LNCaP clone FGC (cell line): ENCODE measurements at places on chromosomes 16 and 17.

DNA sequence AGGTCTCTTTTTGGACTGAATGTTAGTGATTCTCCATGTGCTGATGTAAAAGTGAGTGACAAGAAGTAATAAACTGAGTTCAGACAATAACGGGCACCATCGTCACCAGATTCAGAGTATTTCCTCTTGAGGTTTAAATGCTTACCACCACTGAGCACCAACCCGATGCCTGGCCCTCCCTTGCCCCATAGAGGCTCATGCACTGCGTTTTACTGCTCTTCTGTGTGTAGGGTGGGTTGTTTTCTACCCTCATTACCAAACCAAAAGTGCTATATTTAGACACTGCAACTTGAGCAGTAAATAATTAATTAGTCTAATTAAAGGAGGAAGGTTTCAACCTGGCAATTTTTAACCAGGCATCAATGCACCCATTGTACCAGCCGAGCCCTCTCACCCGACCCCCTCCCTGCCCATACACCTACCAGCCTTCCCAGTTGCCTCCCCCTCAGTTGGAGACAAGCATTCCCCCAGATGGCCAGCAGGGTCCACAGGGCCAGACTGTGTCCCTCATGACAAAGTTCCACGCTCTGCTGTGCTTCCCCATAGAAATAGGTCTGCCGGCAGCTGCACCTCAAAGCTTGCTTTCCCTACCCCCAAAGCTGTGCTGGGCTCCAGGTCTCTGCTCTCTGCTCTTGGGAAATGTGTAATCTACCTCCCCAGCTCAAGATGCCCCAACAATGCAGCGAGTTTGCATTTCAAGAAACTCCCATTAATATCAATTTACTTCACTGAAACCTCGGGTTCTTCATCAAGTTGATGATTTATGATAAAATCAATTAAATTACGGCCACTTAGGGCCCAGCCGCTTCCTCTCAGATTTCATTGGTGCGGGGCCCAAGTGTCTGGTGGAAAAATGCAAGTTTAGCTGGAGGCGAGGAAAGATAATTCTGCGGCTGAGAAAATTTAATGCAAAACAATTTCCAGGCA lies 16.0 kb downstream of the HOXB4 start:
- DNase-seq, result no peak

DNA sequence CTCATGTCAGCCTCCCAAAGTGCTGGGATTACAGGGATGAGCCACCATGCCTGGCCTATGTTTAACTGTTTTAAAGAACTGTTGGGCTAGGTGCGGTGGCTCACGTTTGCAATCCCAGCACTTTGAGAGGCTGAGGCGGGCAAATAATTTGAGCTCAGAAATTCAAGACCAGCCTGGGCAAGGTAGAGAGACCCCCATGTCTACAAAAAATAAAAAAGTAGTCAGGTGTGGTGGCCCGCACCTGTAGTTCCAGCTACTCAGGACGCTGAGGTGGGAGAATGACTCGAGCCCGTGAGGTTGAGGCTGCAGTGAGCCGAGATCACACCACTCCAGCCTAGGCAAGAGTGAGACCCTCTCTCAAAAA lies 1.9 kb upstream of the ITGAL start:
- DNase-seq, result no peak

- no peak for DNase-seq
Measured at GRCh38 chr16:29858974-29859373, 4.1 kb downstream of the CDIPT start.

- DNase-seq, result no peak
Measured at GRCh38 chr16:49574826-49575225, 201.2 kb downstream of the C16orf78 start.

DNA sequence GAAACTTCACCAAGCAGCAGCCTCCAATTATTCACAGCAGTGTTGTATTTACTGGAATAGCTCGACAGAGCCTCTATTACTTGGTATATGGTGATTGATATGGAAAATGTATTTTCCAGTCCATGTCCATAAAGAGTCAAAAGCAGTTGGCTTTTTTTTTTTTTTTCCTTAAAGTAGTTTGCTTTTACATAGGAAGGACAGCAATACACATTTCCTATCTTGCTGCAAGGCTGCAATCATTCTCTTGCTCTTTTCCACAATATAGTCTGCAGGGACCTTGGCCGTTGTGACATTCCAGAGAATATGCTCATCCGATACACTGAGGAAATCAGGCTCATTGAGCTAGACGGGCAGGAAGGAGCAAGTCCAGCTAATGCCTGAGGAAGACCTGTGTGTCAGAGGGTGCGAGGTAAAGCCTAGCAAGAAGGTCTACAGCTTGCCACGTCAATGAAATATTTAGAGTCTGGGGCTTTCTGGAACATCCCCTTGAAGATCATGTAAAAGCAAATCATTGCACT lies 131.1 kb downstream of the ENGASE start:
- DNase-seq, result no peak

DNA sequence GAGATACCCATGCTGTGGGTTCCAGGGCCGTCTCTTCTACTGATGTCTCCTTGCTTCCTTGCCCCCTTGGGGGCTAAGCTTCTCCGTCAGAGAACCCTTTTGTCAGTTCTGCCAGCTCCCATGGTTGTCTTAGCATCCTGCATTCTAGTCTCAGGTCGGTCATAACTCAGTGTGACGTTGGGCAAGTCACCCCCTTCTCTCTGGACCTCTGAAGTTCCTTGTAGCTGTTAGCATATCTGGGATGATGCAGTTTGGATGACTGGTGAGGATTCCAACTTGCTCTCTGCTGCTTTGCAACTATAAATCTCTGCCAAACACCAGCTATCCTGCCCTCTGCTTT lies 8.9 kb upstream of the MYL4 start:
- DNase-seq, result no peak

DNA sequence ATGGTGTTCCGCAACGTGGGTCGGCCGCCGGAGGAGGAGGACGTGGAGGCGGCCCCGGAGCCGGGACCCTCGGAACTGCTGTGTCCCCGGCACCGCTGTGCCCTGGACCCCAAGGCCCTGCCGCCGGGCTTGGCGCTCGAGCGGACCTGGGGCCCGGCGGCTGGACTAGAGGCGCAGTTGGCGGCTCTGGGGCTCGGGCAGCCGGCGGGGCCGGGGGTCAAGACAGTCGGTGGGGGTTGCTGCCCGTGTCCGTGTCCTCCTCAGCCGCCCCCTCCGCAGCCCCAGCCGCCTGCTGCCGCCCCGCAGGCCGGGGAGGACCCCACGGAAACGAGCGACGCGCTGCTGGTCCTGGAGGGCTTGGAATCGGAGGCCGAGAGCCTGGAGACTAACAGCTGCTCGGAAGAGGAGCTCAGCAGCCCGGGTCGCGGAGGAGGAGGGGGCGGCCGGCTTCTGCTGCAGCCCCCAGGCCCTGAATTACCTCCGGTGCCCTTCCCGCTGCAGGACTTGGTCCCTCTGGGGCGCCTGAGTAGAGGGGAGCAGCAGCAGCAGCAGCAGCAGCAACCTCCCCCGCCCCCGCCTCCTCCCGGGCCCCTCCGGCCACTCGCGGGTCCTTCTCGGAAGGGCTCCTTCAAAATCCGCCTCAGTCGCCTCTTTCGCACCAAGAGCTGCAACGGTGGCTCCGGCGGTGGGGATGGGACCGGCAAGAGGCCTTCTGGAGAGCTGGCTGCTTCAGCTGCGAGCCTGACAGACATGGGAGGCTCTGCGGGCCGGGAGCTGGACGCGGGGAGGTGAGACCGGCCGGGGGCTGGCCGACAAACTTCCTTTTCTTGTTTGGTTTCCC lies 821 bp downstream of the SOCS7 start:
- DNase-seq, result no peak

DNA sequence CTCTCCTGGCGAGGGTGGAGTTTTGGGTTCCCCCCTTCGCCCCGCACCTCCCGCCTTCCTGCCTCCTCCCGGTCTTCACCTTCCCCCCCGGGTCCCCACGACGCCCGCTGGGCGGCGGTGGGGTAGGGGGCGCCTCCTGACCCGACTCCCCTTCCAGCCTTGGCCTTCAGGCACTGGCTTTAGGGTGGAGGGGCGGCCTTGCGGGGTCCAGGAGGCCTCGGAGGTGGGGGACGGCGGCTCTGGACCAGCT lies 2.4 kb downstream of the SLC16A3 start:
- no peak for DNase-seq

- no peak for DNase-seq
Measured at GRCh38 chr16:86317813-86318650, 192.3 kb upstream of the FOXF1 start.

- DNase-seq, result no peak
Measured at GRCh38 chr16:88084881-88085280, 133.6 kb downstream of the BANP start.

DNA sequence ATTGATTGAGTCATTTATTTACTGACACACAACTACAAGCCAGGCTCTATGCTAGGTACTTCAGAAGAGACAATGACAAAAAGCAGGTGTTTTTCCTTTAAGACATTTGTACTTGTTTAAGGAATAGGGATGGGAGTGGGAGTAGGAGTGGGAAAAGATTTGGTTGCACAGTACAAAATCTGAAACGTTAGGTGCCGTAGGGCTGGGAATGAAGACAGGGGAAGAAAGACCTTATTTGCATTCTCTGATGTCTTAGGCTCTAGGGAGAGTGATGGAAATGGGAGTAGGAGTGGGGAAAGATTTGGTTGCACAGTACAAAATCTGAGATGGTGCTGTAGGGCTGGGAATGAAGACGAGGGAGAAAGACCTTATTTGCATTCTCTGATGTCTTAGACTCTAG lies 28.7 kb upstream of the OR4D1 start:
- DNase-seq, result no peak

GRCh38 chr17:49496183-49496866 lies 1.2 kb downstream of the NGFR start:
- no peak for DNase-seq

DNA sequence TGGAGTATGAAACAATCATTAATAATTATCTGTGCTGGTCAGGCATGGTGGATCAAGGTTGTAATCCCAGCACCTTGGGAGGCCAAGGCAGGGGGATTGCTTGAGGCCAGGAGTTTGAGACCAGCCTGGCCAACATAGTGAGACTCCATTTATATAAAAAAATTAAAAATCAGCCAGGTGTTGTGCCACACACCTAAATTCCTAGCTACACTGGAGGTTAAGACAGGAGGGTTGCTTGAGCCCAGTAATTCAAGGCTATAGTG lies 28.9 kb upstream of the PRKCA start:
- DNase-seq, result no peak

DNA sequence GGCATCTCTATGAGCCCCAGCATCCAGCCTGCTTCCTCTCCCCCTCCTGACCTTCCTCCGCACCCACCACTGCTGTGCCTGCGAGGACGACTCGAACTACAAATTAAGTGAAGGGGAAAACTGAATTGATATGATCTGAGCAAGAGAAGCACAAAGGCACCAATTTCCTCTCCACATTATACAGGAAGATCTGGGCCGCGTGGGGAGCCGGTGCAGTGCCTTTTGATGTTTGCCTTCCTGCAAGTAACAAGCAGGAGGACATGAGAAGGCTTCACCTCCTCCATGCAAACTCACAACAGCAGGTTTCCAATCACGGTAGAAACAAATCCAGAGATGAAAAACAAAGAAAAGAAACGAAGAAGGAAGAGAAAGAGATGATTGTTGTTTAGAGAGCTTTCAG lies 57.8 kb upstream of the MMP2 start:
- no peak for DNase-seq

DNA sequence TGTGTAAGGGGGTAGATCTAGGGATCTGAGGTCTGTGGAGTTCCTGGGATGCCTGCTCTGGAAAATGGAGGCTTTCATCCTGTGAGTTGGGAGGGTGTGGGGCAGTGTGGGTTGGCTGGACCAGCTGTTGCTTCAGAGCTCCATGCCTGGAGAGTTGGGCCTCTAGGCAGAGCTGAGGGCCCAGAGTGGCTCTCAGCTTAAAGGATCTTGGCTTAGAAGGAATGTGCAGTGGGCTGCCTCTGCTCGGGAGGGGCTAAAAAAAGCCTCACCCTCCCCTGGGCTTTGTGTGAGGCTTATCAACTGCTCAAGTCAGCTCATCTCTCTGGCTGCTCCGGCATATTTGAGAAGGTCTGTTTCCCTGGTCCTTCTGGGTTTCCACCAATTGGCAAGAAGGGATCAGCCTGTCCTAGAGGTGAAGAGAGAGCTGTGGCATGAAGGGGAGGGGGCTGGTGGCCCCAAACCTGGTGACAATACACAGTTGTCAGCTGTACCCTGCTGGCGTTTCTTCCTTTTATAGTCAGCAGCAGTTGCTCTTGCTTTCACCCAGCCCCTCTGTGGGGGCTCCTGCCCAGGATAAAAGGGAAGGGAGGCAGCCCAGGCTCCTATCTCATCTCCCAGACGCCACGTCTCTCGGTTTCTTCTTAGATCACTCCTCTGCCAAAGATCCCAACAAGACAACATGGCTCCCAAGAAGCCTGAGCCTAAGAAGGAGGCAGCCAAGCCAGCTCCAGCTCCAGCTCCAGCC lies at the start of gene MYL4:
MYL4 (plus strand) TSS at position 605 of the 745 bp plus-strand sequence; CDS start at position 680, 75 bp downstream.
- DNase-seq, result no peak

- DNase-seq, result no peak
Measured at GRCh38 chr17:45228763-45229539, 7.3 kb downstream of the FMNL1 start.

DNA sequence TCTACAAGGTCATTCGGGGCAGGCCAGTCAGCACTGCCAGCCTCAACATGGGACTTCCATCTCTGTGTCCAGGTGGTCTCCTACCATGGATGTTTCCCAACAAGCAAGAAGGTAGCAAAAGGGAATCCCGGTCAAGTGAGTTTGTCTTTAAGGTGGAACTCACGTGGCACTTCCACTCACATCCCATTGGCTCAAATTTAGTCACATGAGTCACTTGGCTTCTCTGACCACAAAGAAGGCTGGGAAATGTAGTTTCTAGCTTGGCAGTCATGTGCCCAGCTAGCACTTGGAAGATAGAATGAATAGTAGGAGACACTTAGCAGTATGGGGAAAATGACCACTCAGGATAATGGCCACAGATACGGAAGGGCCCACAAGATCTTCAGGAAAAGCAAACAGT lies 106.6 kb downstream of the AIPL1 start:
- no peak for DNase-seq

GRCh38 chr16:89811321-89811720 lies 5.1 kb downstream of the FANCA start:
- DNase-seq, result no peak
